ENCODE measurements at places on chromosomes 7 and 10.

GRCh38 chr10:129525401-129525801, 58.4 kb downstream of the MGMT start:
- DNase-seq, result no peak

- DNase-seq, result peak; percentile 11
These were observed 57.8 kb downstream of the ANKMY2 start for GRCh38 chr7:16587790-16588189.

GRCh38 chr7:2965745-2966270, 77.9 kb downstream of the CARD11 start:
- DNase-seq, result no peak

- DNase-seq, result no peak
These were observed 3.8 kb upstream of the CLDN3 start for GRCh38 chr7:73773700-73774517.

DNA sequence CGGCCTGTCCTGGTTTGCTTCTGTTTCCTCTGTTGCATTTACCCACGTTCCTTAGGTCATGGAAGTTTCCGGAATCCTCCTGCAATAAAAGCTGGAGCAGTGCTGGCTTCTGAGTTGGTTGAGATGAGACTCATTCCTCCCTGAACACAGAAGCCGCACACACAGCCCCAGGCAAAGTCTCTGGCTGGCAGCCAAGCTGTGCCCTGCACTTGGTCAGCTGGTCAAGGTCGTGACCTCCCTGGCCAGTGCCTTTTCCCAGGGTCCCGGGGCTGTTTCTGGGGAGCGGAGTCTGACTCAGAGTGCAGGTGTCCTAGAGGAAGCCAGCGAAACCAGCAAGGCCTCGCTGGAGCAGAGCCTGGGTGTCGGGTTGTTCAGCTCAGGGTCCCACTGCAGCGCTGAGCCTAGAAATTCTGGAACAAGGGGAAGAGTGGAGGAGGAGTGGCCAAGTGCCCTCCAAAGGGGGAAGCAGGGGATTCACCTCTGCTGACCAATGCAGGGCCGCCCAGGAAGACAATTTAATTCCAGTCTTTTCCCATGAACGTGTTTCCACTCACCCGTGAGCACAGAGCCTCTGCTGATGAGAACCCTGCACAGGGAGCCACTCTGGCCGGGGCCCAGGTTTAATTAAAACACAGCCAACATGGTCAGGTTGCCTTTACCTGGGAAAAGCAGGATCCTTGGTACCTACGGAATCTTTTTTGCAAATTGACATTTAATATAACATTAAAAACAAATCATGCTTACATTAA, 245.5 kb upstream of the PPP2R2D start:
- DNase-seq, result no peak
